ENCODE measurements at places on chromosomes 5 and 9.

DNA sequence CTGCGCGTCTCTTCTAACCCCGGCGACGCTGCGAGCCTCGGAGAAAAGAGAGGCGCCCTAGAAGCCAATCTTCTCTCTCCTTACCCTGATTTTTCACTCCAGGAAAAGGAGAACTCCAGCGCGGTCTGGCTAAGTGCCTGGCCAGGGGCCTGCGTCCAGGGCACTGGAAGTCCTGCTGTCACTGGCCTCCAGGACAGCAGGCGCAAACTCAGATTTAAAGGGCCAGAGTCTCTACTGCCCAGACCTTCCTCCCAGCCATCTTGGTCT, 553 bp upstream of the FOXB2 start:
- no peak for DNase-seq

GRCh38 chr5:38104497-38105230, 153.7 kb upstream of the EGFLAM start:
- DNase-seq: no peak

GRCh38 chr5:62029303-62029702, 276.7 kb upstream of the KIF2A start:
- no peak for DNase-seq

- no peak for DNase-seq
Observed at GRCh38 chr9:93713716-93714115, 137.3 kb downstream of the PHF2 start.

- DNase-seq: no peak
Observed at GRCh38 chr5:5658889-5659465, 236.5 kb downstream of the ICE1 start.

- DNase-seq: no peak
Observed at GRCh38 chr5:53406630-53407316, 73.7 kb upstream of the FST start.

- DNase-seq: no peak
Observed at GRCh38 chr9:131776473-131776872, 36.6 kb upstream of the RAPGEF1 start.

DNA sequence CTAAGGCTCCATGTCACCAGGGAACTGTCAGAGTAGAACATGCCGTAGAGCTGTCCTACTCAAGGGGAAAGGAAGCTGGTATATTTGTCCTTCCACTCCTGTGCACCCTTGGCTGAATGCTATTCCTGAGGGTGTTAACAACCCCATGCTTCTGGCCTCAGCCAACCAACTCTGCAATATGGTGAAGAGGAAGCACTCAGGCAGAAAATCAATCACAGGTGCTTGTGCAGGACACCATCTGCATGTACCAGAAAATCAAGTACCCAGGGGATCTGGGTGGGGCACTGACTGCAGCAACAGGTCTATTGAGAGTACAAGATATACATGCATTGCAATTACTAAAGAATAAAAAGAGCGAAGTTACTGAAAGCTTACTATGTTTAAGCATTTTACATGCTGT, 51.4 kb upstream of the NEK6 start:
- peak; percentile 72 for DNase-seq

GRCh38 chr5:6822556-6823343, 109.5 kb downstream of the TENT4A start:
- no peak for DNase-seq

DNA sequence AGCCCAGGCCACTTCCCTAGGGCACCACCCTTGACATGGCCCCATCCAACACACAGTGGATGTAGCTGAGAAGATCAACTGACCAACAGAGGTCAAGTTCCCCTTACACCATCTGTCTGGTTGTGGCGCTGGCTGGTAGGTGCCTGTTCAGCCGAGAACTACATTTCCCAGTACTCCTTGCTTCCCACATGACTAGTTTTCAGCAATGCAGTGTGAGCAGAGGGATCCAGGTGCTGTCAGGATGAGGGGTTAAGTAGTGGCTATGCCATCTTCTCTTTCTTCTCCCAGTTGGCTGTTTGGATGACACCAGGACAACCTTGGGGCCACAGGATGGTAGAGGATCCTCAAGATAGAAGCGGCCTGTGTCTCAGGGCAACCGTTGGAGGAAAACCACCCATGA, 48.6 kb upstream of the SH3PXD2B start:
- DNase-seq: no peak

DNA sequence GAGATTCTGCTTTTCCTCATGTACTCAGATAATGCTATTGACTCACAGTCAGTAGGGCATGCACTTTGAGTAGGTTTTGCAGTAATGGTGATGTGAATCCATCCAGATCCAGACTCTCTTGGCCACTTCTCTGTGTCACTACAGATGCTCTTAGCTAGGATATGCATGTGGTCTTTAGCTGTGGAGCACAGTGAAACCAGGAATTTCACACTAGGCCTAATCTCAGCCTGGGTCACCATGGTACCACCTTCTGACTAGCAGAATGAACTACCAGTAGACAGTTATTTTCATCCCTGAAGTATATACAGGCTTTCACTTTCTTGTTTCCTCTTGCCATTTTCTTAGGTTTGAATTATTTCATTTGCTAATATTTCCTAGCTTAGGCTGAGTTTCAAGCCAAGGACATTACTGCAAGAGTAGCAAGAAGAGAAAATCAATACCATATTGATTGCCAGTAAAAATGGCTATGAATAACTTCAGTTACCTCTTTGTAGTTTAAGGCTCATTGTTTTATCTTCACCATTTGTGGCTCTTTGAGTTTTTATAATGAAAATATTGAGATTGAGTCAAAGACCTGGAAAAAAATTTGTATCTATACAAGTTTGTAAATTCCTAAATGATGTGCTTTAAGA, 28.4 kb upstream of the CSNK1G3 start:
- no peak for DNase-seq

DNA sequence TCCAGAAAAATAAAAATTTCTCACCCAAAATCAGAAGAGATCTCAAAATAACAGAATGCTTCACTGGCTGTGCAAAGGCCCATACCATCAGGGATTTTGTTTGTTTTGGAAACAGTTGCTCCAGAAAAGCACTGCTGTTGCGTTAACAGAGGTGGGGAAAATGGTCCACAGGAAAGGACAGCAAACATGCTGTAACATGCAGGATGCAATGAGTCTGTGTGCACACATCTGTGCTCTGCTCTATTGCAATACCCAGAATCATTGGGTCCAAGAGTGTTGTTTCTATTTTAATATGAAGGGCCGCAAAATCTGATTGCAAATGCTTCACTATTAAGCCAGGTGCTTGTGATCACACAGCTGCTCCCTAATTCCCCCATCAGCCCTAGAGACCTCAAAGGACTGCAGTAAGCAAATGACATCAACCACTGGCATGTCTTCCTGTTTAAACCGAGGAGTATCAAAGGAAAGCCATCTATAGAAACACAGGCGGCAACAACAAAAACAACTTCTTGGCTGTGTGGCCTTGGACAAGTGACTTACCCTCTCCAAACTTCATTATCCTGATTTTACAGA, 141.0 kb downstream of the DCP2 start:
- no peak for DNase-seq

- no peak for DNase-seq
Observed at GRCh38 chr5:31396611-31397295, 135.1 kb downstream of the DROSHA start.

DNA sequence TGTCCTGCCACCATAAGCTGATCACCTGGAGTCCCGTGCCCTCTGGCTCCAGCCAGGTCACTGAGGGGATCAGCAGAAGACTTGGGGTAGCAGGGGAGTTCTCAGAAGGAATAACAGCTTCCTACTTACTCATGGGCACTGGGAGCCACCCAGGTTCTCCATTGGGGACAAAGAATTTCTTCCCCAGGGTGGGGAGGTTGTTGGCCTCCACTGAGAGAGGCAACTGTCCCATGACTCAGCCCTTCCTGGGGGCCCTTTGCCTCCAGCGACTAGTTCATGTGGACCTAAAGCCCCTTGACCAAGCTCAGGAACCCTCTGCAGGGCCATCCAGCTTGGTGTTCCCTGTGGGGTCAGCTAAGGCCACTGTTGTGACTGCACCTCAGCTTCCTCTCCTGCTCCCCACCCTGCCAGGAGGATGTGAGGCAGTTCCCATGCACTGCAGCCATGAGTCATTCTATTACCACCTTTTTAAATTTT, 175.0 kb downstream of the AUH start:
- no peak for DNase-seq

GRCh38 chr5:175922192-175922885, 45.8 kb downstream of the THOC3 start:
- no peak for DNase-seq

DNA sequence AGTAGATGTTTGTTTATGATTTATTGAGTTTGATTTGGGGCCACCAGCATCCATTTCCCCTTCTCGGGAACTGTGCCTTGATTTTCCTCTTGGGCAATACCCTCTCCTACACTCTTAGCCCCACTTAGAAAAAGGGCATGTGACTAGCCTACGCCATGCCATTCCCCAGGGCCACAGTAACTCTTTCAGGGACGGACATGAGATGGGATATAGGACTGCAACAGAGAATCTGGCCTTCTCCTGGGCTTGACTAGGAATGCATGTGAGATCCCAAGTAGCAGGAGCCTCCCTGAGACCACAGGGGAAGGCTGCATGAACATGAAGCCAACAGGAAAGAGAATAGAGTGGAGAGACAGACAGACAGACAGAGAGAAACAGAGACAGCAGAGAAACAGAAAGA, 30.7 kb upstream of the SPARC start:
- no peak for DNase-seq

GRCh38 chr9:107669422-107669821, 179.9 kb upstream of the KLF4 start:
- no peak for DNase-seq

- DNase-seq: no peak
Observed at GRCh38 chr9:12878351-12878978, 103.6 kb downstream of the LURAP1L start.

DNA sequence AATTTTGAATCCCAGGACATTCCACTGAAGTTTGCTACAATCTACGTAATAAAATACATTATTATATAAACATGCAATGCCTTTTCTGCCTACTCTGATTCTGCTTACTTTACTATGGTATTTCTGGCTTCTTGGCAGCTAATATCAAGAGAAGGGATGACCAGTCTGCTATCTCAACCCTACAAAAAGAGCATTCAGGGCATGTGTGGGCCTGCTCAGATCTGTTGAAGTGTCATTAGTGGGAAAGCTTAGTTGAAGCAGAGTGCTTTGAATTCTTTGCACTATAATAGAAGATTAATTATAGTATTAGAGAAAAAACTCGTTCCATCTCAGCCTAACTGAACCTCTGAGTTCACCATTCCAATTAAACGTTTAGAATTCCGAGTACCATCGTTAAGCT, 339.5 kb upstream of the ISL1 start:
- DNase-seq: peak; percentile 36

GRCh38 chr9:31574006-31574765, 810.3 kb upstream of the ACO1 start:
- no peak for DNase-seq

GRCh38 chr5:107387526-107388140, 283.1 kb downstream of the EFNA5 start:
- DNase-seq: no peak

DNA sequence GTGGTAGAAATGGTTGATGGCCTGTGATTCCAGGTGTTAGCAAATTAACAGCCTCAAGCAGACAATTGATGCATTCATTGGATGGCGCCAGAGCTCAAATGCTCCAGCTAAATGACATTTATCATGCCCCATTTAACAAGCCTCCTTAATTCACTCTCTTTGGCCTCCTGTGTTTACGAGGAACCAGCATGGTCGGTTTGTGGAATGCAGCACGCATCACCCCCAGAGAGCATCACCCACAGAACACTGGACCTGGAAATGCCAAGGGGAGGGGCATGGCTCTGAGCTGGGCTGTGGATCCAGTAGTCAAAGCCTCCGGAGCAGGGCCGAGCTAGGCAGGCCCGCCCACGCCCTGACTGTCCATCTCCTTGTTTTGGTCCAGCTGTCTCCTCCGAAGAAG, 434.0 kb downstream of the GADD45G start:
- peak; percentile 78 for DNase-seq

DNA sequence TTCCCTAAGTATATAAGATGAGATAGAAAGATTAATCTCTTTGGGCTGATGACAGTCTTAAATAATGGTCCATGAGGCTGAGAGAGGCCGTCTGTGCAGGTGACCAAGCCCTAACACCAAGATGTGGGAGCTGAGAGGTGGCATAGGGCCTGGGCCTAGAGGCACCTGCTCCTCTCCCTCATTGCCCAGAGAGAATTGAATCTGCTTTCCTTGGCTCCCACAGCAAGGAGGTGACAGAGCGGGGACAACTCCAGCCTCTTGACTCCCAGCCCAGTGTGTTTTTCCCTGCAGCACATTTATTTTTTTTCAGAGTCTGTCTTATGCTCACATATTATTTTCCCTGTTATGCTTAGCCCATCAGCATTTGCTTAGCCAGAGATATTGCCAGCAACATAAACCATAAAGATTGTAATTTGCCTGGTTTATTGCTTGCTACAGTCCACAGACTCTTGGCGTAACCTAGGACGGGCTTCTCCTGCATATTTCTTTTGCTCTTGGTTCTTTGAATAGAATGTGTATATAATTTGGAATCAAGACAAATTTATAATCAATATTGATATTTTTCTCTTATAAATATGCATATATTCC, 105.6 kb downstream of the NTRK2 start:
- no peak for DNase-seq

DNA sequence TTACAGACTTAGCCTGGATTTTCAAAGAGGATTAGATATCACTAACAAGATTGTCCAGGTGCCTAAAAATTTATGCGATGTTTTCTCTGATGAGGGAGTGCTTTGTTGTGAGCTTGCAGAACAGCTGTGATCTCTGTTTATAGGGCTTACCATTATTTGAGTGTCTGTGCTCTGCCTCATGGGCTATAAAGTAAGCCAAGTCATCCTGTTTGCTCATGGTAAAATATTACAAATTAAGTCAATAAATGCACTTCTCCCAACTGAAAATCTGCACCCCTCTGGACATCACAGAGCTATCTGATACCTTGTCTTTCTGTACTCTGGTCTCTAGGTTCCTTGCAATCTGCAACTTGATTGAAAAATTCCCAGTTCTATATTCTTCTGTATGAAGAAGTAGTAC, 293.4 kb upstream of the ACTBL2 start:
- no peak for DNase-seq

GRCh38 chr5:37834542-37835379, 5.1 kb downstream of the GDNF start:
- no peak for DNase-seq

DNA sequence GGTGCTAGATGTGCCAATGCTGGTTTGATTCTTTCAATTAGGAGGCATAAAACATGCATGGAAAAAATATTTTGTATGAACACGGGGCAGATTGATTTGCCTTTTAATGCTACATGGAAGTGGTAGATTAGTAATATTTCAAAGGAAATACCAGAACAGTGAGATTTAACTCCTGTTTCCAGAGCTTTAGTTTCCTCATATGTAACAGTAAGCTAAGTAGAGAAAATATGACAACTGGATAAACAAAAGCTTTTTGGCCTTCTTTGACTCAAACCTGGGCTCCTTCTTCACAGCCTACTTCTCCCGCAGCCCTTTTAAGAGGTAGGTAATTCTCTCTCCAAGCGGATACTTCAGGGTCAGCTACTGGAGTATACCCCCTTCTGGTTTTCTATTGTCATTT, 254.2 kb upstream of the TRPC7 start:
- DNase-seq: no peak

DNA sequence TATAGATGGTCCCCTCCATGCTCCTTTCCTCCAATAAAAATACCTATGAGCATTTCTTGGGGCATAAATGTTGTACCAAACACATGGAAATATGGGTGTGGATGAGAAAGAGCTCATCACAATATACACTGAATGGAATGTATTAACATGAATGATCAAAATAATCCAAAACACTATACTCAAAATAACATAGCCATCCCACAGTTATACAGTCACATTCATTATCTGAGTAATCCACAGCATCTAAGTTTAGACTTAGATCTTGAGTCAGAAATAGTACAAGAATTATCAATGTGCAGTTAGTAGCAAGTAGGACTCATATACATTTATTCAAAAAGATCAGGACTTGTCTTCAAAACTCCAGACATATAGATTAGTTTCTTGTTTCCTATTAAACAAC, 175.2 kb upstream of the NREP start:
- no peak for DNase-seq
